Pancreas (tissue), 10 donors: ENCODE measurements at places on chromosomes 12 and 14. TPM values are rescaled to one million over a fixed set of nuclear protein-coding genes. Genes with fewer than 3 reads are reported as not detected.

BIN2 gene
- total RNA-seq: 2.6 TPM

DNA sequence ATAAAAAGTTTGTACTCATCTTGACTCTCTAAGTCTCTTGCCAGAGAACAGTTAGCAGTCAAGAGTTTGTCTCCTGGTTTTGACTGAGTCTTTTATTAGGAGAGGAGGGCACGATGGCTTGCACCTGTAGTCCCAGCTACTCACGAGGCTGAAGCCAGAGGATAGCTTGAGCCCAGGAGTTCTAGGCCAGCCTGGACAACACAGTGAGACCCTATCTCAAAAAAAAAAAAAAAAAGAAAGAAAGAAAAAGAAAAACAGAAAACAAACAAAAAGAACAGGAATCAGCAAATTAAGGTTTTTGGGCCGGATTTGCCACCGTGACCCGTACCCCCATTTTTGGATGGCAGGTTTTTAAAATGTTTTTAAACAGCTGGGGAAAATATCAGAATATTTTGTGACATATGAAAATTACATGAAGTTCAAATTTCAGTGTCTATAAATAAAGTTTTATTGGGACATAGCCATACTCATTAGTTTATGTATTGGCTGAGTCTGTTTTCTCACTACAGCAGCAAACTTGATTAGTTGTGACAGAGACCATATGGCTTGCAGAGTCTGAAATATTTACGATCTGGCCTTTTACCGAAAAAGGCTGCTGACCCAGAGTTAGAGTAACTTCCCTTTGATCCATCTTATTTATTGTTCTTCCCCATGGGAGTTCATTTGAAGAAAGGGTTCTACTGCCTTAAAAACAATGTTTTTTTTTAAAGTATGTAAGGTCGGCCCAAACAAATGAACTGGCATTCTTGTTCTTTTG is 31.2 kb downstream of the VEZT start:
- no peaks in the 10 kb centered on the region for H3K4me1 ChIP-seq
- H3K27me3 ChIP-seq: no peaks in the 10 kb centered on the region
- DNase-seq: no peak

- H3K36me3 ChIP-seq: no peaks in the 10 kb centered on the region
- peak overlapping the region; percentile 44 for H3K27ac ChIP-seq
- DNase-seq: peak; percentile 92
- H3K27me3 ChIP-seq: no peaks in the 10 kb centered on the region
- no peak overlapping the region for H3K4me3 ChIP-seq
Observed at GRCh38 chr14:21308479-21309237, 28.8 kb downstream of the RPGRIP1 start.

TAS2R8 gene
- not detected for total RNA-seq

GRCh38 chr14:104421892-104422828 is 157.4 kb upstream of the C14orf180 start:
- no peaks in the 10 kb centered on the region for H3K36me3 ChIP-seq
- no peak overlapping the region for H3K27ac ChIP-seq
- H3K4me1 ChIP-seq: no peaks in the 10 kb centered on the region
- no peak overlapping the region for H3K4me3 ChIP-seq
- no peak for DNase-seq
- no peaks in the 10 kb centered on the region for H3K27me3 ChIP-seq

GRCh38 chr14:101194373-101195308 is 291.1 kb upstream of the RTL1 start:
- H3K36me3 ChIP-seq: no peaks in the 10 kb centered on the region
- H3K4me3 ChIP-seq: no peak overlapping the region
- no peaks in the 10 kb centered on the region for H3K4me1 ChIP-seq
- DNase-seq: no peak
- no peaks in the 10 kb centered on the region for H3K27me3 ChIP-seq
- no peak overlapping the region for H3K27ac ChIP-seq

DNA sequence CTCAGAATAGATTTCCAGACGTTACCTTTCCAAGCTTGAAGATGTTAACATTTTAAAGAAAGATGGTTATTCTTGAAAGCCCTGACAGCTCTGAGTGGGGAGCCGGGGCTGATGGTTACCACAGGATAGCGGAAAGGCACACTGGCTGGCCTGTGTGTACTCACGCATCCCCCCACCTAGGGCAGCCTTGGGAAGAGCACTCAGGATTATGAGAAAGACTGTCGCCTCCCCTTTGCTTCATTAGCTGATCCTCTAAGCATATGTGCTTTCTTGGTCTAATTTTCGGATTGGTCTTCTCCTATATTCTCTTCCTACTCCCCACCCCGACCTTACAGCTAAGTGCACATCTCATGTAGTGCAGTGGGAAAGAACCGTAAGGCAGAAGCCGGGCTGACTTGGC is 20.7 kb downstream of the NTF3 start:
- H3K27me3 ChIP-seq: no peaks in the 10 kb centered on the region
- H3K36me3 ChIP-seq: no peaks in the 10 kb centered on the region
- no peaks in the 10 kb centered on the region for H3K4me1 ChIP-seq
- H3K4me3 ChIP-seq: no peak overlapping the region

DNA sequence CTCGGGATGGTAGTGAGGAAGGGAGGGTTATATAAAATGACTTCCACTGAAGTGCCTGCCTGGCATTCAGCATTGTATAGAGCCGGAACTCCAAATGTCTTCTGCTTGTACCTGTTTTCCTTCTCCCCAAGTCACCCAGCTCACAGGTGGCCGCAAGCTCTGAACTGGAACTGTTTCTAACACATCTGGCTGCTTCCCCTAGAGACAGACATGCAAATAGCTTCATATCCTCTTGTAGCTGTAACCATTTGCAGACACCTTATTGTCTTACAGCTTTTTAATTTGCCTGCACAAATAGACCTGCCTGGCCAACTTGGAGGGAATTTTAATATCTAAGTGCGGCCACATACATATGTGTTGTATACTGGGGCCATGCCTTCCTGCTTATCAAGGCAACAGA is 126.0 kb downstream of the CHST11 start:
- H3K27me3 ChIP-seq: no peaks in the 10 kb centered on the region
- H3K27ac ChIP-seq: no peak overlapping the region
- H3K4me1 ChIP-seq: no peaks in the 10 kb centered on the region
- no peaks in the 10 kb centered on the region for H3K36me3 ChIP-seq

FGD4 gene
- total RNA-seq: 10.6 TPM

DNA sequence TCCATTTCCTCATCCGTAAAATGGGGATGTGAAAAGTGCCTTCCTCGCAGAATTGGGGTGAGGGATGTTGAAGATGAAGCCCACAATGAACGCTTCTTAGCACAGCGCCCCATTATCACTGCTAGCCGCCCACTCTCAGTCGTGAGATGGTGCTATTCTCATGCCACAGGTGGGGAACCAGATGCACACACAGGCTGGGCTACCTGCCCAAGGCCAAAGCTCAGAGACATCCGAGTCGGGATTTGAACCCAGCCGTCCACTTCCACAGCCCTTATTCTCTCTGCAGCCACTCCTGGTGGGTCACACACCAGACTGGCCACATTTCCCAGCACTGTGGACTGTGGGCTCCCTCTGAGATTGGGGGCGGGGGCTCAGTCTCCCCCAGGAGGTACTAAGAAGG is 55.8 kb downstream of the BCL11B start:
- H3K27ac ChIP-seq: no peak overlapping the region
- H3K4me1 ChIP-seq: no peaks in the 10 kb centered on the region
- H3K36me3 ChIP-seq: no peaks in the 10 kb centered on the region
- no peaks in the 10 kb centered on the region for H3K27me3 ChIP-seq
- no peak for DNase-seq
- H3K4me3 ChIP-seq: no peak overlapping the region

DNA sequence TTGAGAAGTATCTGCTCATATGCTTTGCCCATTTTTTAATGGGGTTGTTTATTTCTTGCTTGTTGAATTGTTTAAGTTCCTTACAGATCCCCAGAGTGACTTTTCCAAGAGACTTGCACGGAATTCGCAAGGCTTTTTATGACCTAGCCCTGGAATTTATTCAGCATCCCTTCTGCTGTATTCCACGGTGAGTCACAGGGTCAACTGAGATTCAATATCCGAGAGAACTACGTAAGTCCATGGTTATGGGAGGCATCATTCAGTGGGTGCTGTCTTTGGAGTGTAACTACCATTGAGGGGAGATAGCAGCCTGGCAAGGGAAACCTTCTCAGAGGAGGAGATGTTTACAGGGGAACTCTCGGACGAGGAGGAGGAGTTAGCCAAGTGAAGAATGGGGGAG is 20.9 kb upstream of the GPRC5A start:
- H3K4me3 ChIP-seq: no peak overlapping the region
- no peaks in the 10 kb centered on the region for H3K27me3 ChIP-seq
- DNase-seq: no peak
- H3K27ac ChIP-seq: no peak overlapping the region
- no peaks in the 10 kb centered on the region for H3K4me1 ChIP-seq

DNA sequence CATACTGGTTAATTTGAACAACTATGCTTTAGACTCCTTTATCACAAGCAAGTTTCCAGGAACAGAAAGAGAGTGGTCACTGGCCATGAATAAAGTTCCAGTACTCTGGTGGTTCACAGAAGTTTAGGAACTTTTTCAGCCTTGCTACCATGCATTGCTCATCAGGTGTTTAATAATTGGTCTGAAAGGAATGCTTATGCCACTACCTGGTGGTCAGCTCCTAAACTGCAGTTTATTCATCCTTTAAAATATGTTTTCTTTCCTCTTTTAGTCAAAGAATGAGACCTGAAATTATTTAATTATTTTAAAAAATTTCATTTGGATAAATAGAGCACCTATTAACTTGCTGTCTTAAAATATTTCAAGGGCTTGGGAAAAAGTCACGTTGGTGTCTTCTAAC is 260.1 kb upstream of the OR4E1 start:
- H3K27me3 ChIP-seq: no peaks in the 10 kb centered on the region
- H3K27ac ChIP-seq: no peak overlapping the region
- H3K36me3 ChIP-seq: no peaks in the 10 kb centered on the region
- no peaks in the 10 kb centered on the region for H3K4me1 ChIP-seq
- no peak for DNase-seq

CIPC gene
- 7.2 TPM for total RNA-seq

DNA sequence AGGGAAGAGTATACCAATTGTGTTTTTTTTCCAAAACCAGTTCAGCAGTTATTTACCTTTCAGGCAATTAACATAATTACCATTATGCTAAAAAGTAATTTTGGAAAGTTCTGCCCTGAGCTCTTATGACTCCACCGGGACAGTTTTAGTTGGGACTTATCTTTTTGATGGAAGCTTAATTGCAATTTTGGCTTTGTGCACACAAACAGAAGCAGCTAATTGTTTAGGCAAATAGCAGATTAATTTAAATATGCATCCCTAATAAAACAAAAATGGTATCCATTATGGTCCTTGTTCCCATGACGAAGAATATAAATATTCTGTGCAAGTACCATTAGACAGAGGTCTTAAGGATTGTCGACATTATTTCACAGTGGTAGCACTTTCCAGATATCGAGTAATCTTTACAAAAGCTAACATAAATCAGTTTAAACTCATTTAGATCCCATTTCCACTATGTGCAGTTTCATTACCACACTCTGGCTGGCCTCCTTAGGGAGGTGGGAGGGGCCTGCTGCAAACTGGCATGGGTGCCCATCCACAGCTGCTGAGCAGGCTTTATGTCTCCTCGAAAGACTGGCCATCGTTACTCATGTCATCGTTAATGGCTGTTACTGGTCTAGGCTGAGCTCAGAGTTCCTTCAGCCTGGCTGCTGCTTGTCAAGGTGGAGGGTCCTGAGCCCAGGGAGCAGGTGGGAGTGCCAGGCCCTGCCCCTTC is 68.2 kb downstream of the FBXW8 start:
- H3K27ac ChIP-seq: no peak overlapping the region
- no peaks in the 10 kb centered on the region for H3K36me3 ChIP-seq
- H3K27me3 ChIP-seq: no peaks in the 10 kb centered on the region

DNA sequence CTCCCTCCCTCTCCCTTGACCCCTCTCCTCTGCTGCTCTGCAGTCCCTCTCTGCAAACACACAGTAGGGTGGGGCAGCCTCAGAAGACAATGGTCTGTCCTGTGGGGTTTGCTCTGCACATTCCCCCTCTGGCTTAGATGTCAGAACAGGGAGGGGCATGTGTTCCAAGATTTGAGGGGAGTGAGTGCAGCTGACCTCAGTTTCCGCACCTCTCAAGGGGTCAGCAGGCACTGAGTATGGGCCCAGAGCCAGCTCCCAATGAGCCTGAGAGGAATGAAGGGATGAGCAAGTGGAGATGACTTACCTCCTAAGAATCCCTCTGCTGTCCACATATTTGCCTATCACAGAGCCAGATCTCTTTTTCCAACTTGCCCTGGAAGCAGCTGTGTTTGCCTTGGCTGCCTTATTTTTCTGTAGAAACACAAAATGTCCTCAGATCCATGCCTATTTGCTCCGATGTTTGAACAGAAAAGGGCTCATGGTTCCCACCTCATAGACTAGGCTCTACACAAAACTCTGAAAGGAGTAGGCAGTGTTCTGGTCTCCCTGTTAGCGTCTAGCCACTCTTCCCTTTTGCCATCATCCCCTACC is 111.4 kb downstream of the CRACR2A start:
- no peak overlapping the region for H3K27ac ChIP-seq
- H3K27me3 ChIP-seq: no peaks in the 10 kb centered on the region
- no peaks in the 10 kb centered on the region for H3K4me1 ChIP-seq
- no peak for DNase-seq

C14orf132 gene
- 3.8 TPM for total RNA-seq

- H3K4me1 ChIP-seq: peaks cover 6% of the 10 kb centered on the region
- H3K27ac ChIP-seq: no peak overlapping the region
- no peaks in the 10 kb centered on the region for H3K36me3 ChIP-seq
- no peaks in the 10 kb centered on the region for H3K27me3 ChIP-seq
- no peak overlapping the region for H3K4me3 ChIP-seq
- no peak for DNase-seq
Observed at GRCh38 chr14:79840103-79840502, 371.2 kb downstream of the DIO2 start.
